ENCODE measurements at places on chromosomes 4 and X.

GRCh38 chrX:87895421-87895820, 377.8 kb downstream of the KLHL4 start:
- DNase-seq, result no peak

- no peak for DNase-seq
These were observed 999.5 kb upstream of the PABPC4L start for GRCh38 chr4:135201081-135201480.

DNA sequence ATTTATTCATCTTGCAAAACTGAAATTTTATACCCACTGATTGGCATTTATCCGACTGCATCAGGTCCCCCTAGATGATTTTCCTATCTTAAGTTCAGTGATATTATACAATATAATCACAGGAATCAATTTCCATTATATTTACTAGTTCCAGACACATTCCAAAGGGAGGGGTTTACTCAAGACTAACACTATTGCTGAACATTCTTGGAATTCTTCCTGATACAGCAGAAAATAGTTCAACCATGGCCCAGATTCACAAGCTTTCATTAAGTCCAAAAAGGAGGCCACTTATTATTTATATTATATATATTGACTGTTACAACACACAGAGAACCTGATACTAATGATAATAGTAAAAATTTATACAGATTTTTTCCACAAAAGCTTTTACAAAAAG, 2353.6 kb downstream of the PCDH7 start:
- no peak for DNase-seq

GRCh38 chrX:97858592-97858991, 974.9 kb downstream of the RPA4 start:
- DNase-seq, result no peak

- no peak for DNase-seq
These were observed 75.8 kb downstream of the MAGEB10 start for GRCh38 chrX:27883468-27884092.

DNA sequence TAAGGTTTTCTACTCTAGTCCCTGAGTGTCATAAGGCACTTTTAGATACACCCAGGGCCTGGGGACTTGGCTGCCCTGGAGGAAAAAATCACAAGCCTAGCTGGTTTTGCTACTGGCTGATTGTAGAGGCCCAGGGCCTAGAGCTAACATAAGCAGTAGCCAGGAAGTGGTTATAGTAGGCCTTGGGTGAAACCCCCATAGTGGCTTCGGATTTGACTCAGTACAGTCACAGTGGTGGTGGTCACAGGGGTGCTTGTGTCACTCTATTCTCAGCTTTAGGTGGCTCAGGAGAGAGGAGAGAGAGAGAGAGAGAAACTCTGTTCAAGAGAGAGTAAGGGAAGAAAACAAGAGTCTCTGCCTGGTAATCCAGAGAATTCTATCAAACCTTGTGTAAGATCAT, 194.5 kb upstream of the EDA2R start:
- DNase-seq, result no peak

DNA sequence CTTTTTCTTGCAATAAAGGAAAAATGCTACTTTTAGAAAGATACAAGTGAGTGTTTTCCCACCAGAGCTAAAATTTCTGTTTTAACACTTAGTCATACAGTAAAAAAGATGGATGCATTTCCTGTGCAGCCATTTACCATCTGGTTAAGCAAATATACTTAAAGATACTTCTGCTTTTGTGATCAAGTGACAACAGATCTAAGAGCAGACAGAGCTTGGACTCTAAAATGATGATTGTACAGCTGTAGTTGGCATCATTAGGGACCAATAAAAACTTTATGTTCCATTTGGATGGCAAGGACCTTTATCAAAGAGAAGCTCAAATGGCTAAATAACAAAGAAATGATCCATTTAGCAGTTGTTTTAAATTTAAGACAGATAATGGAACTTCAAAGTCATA, 270.8 kb downstream of the FSTL5 start:
- no peak for DNase-seq

- no peak for DNase-seq
These were observed 49.4 kb upstream of the RASSF6 start for GRCh38 chr4:73669410-73670183.

DNA sequence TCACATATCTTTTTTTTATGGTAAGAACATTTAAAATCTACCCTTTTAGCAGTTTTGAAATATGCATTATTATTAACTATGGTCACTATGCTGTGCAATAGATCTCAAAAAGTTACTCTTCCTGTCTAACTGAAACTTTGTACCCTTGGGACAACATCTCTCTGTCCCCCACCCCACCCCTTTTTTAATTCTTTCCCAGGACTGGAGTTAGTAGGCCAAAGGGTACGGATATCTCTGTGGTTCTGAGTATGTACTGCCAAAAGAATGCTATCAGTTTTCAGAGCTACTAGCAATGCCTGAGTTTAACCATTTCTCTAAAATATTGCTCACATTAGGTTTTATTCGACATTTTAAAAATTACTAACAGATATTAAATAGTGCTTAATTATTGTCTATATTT, 4.7 kb upstream of the FAM241A start:
- no peak for DNase-seq

DNA sequence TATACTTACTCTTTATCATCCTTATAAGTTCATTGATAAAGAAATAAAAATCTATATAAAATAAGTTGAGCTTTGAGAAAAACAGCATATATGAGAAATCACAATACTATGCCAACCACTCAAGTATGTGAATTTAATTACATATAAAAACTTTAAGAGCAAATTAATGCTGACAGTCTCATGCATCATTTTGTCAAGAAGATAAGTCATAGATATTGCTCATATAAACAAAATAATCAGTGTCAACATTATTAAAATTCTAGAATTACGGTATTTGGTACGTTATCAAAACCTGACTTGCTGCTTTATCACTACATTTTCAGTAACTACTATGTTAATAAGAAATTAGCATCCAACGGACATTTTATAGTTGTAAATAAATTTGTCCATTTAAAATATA, 111.2 kb downstream of the FBXO8 start:
- DNase-seq, result no peak

DNA sequence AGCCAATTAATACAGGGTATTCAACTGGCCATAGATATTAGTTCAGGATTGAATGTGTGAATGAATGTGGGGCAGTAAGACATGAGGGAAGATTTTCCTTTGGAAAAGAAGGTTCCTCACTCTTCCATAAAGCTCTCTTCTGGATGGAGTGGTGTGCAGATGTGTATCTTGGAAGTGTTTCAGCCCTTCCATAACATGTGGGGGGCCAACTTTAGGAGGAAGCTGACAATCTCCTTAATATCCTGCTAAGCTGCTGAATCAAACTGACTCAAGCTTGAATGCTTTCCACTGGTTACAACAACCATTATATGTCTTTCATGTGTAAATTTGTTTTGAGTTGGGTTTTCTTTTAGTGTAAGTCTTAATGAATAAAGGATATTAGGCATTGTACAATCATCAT, 40.3 kb downstream of the FANCB start:
- DNase-seq, result no peak

DNA sequence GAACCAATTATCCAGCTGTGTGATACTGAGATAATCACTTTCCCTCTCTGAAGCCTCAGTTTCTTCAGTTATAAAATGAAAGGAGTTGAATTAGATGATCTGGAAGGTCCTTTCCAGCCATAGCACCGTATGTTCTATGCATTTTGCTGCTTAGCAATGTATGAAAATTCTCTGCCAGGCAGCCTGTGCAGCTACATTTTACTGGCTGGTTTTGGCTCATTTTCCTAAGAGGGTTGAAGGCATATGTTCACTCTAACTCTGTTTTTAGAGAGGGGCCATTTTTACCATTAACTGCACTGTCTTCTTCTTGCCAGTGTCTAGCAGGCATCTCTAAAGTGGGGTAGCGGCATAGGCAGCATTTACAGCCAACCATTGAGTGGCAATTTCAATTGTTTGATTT, 26.1 kb downstream of the TRPC5 start:
- no peak for DNase-seq

GRCh38 chr4:57106181-57106580, 4.0 kb downstream of the IGFBP7 start:
- DNase-seq, result no peak

DNA sequence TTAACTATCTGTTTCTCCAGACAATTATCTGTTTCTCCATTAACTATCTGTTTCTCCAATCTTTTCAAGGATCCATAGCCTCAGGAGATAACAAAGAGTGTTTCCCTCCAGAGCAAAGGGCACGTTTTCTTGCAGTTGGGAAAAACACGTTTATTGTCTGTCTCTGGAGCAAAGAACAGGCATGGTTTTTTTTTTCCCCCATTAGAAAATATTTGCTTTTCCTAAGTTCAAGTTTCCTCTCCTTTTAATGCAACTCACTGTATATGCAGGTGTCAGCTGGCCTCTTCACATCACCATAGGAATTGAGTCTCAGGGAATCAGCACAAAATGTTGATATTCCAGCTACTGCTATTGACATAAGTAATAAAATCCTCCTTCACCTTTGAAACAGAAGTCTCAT, 984.4 kb downstream of the RAB28 start:
- no peak for DNase-seq

- DNase-seq, result no peak
These were observed 30.9 kb downstream of the PTCHD1 start for GRCh38 chrX:23365541-23365940.

GRCh38 chr4:113094802-113095201, 45.3 kb downstream of the ANK2 start:
- DNase-seq, result no peak

- no peak for DNase-seq
These were observed 46.9 kb upstream of the GRXCR1 start for GRCh38 chr4:42845586-42845985.

DNA sequence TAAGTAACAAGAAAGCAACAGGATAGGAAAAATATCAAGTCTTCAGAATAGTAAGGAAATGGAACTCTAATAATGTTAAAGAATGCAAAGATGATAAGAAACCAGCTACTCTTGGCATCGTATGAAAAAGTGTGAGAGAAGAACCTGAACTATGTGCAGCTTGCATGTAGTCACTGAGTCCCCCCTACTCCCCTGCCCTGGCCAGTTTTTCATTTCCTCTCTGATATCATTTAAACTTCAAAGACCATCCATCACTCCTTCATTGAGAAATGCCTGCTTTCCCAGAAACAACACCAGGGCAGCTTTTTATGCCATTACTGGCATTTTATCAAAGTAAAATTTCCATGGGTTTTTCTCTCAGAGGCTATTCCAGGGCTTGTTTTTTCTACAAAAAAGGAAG, 28.1 kb downstream of the INPP4B start:
- no peak for DNase-seq

DNA sequence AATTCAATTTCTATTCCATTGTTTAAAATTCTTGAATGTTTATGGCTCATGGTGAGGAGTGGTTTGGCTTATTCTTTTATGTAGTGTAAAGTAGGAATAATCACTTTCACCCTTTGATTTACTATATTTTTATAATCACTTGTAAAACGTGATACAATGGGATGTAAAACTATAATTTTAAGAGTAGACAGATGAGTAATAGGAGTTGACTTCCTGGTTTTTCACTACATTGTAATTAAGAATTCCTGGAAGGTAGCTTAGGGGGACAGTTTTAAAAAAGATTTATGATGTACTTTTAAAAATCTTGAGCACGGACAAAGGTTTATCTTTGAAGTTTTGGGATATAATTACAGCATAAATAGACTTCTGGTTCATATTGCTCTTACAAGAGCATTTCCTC, 65.3 kb downstream of the PDGFC start:
- DNase-seq, result no peak

DNA sequence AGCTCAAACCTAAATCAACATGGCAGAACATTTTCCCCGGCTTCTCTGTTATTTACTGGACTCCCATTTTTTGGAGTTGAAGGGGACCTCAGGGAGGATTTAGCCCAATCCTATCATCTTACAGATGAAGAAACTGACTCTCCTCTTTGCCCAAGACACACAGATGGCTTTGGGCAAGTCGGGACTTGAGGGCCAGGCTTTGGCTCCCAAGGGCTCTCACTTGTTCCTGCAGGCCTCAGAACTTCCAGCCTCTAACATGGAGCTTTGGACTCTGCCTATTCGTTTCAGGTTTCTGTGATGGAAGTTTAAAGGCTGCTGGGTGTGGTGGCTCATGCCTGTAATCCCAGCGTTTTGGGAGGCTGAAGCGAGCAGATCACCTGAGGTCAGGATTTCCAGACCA, 59.5 kb downstream of the RHOH start:
- DNase-seq, result no peak

DNA sequence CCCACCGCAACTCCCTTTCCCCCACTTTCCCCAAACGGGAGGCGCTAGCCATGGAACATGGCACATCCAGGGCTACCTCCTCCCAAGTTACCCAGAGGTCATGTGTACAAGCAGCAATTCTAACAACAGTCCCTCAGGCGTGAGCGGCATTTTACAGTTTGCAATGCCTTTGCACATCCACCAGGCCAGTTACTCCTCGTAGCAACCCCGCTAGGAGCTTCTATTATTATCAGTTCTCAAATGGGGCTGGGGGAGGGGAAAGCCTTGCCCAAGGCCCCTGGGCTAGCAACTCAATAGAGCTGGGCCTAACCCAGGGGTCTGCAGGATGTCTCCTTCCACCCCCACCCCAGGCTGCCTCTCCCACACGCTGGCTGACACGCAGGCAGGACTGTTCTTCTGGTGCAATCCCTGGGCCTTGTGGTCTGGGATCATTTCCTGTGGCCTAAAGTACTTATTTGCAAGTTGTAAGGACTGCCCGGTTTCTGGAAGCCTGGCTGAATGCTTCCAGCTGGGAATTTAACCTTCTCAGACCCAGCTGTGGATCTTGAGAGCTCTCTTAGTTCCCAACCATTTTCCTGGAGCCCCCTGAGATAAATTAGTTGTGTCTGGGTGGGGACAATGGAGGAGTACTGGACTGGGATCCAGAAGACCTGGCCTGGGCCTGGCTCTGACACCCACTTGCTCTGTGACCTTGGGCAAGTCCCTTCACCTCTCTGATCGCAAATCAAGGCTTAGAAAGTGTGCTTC, 27.7 kb downstream of the PJA1 start:
- DNase-seq, result no peak

GRCh38 chrX:131746491-131746968, 202.7 kb downstream of the OR13H1 start:
- no peak for DNase-seq

GRCh38 chr4:113623274-113623894, 138.2 kb downstream of the CAMK2D start:
- no peak for DNase-seq

GRCh38 chrX:110146521-110146920, 143.6 kb downstream of the TMEM164 start:
- no peak for DNase-seq

GRCh38 chr4:4868758-4869723, 9.6 kb downstream of the MSX1 start:
- DNase-seq, result no peak
